Suppressor macrophage treated with lipopolysaccharide for 4 hours (primary cell): ENCODE measurements at places on chromosomes 4 and X.
A peak's percentile ranks its signal among the peaks of the same experiment; 100 is the strongest.

DNA sequence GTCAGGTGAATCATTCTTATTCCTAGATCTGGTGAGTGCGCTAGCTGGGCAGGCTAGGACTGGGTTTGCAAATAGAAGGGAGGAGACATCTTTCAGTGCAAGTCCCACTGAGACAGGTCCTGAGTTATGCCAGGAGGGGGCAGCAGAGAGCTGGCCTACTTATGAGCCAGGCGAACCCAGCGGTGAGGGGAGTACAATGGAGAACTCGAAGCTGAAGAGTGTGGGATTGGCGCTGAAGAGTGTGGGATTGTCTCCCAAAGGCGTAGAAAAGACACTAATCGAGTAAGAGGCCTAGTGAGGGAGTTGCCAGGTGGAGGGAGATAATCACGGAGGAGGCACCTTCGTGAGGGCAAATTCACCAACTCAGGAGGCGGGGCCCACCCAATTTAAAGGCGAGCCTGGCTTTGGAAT is 91.7 kb upstream of the CXorf66 start:
- DNase-seq: peak; percentile 77

- DNase-seq: no peak
These were observed 100.1 kb upstream of the RBPJ start for GRCh38 chr4:26220696-26221095.

DNA sequence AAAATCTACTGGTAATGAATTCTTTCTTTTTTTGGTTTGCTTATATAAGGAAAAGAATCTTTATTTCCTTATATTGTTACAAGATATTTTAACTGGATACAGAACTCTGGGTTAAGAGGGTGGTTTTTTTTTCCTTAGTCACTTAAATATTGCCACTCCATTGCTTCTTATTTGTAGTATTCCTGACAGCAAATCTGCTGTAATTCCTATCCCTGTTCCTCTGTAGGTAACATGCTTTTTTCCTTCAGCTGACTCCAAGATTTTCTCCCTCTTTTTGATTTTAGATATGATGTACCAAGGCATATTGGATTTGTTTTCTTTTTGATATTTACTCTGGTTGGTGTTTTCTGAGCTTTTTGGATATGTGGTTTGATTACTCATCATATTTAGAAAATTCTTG is 278.6 kb downstream of the EVC2 start:
- no peak for DNase-seq

DNA sequence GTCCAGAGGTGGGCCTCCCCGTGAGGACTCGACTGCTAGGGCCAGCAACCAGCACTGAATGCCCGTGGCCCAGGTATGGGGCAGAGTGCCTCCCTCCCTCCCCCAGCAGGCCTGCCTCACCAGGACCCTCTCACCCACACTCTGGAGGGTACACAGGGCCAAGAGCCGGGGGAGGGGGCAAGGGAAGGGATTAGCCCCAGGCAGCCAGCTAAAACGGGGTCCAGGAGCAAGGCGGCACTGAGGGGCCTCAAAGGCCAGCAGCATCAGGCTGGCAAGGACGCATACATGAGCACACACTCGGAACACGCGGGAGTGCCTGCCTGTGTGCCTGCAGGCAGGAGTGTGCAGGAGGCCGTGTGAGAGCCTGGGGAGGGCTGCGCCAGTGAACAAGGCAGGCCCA is 18.3 kb upstream of the DUSP9 start:
- no peak for DNase-seq

DNA sequence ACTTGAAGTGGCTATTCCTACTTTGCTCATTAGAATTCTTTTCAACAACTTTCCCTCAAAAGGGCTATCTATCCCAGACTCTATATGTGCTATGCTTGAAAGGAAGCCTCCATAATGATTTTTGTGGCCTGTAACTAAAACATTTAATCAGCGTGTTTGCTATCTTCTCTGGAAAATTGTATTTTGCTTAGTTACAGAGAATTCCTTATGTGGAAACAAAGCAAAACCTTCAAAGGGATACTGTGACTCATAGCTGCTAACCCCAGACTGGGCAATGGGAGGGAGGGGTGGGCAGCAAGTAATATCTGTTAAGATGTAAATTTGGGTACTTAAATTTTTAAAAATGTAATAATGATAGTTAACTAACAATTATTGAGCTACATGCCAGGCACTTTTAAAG is 3.7 kb downstream of the SLC25A14 start:
- no peak for DNase-seq

- no peak for DNase-seq
These were observed 160.0 kb upstream of the SPRY1 start for GRCh38 chr4:123236606-123237005.
